Left ventricle myocardium inferior (tissue), 1 donor: ENCODE measurements at places on chromosomes 12 and 14.

GRCh38 chr12:32647275-32647674, 31.8 kb upstream of the DNM1L start:
- H3K4me3 ChIP-seq, result no peak overlapping the region
- no peak for DNase-seq
- no peak overlapping the region for H3K27ac ChIP-seq
- no peaks in the 10 kb centered on the region for H3K4me1 ChIP-seq
- no peaks in the 10 kb centered on the region for H3K27me3 ChIP-seq
- peaks cover 39% of the 10 kb centered on the region for H3K36me3 ChIP-seq

- no peak overlapping the region for H3K4me3 ChIP-seq
- H3K27ac ChIP-seq, result no peak overlapping the region
- no peak for DNase-seq
- H3K36me3 ChIP-seq, result no peaks in the 10 kb centered on the region
- H3K27me3 ChIP-seq, result no peaks in the 10 kb centered on the region
- no peaks in the 10 kb centered on the region for H3K4me1 ChIP-seq
Observed at GRCh38 chr12:59005193-59005955, 85.1 kb upstream of the LRIG3 start.

DNA sequence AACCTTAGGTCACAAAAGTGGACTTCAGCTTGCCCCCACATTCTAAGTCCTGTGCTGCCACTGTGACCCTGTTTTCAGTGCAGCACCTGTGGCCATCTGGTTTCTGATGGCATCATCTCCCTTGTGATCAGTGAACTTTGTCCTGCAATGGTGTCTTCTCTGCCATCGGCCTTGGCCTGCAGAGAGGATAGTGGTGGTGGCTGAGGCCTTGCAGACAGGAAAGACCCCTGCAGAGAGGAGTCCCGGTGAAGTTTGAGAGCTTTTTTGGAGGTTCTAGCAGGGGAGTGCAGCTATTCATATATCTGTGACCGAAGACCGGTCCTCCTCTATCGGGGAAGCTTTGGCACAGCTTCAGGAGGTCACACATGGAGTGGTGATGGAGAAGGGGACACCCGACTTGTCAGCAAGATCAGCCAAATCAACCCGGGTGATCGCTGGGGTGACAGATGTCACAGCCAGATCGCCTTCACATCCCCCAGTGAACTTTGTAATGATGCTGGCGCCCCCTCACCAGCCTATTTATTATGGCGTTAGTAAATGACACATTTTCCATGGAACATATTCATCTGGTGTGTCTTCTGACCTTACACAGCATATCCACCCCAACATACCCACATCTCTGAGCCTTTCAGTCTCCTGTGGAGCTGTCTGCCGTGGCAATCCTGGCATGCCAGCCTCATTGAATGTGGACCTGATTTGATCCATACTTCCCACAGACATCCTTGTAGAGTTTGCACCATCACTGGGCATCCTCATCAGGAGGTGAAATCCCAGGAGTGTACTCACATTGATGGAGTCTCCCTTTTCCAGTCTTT, 136.1 kb downstream of the PAPOLA start:
- no peaks in the 10 kb centered on the region for H3K4me1 ChIP-seq
- H3K36me3 ChIP-seq, result no peaks in the 10 kb centered on the region
- DNase-seq, result no peak

DNA sequence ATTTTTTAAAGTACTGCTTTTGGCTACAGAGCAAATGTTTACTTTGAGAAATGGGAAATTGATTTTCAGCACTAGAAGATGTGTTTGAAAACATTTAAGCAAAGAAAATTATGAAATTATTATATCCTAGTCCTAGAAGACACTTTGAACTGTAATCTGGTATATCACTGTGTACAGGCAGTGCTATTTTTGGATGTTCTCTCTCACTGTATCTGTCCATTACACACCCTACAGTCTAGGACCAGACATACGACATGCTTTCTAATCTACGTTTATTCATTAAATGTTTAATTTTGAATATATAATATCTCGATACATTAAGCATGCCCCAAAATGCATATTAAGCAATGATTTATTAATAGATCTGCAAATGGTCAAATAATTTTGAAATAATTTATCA, 82.5 kb downstream of the ST8SIA1 start:
- no peak overlapping the region for H3K27ac ChIP-seq
- H3K36me3 ChIP-seq, result no peaks in the 10 kb centered on the region
- H3K4me1 ChIP-seq, result peaks cover 10% of the 10 kb centered on the region
- no peaks in the 10 kb centered on the region for H3K27me3 ChIP-seq
- no peak for DNase-seq

- DNase-seq, result no peak
- no peaks in the 10 kb centered on the region for H3K36me3 ChIP-seq
- no peak overlapping the region for H3K4me3 ChIP-seq
- peaks cover 44% of the 10 kb centered on the region for H3K27me3 ChIP-seq
- no peak overlapping the region for H3K27ac ChIP-seq
Observed at GRCh38 chr12:1925684-1926006, 7.2 kb upstream of the CACNA2D4 start.

- H3K27me3 ChIP-seq, result no peaks in the 10 kb centered on the region
- no peaks in the 10 kb centered on the region for H3K4me1 ChIP-seq
- H3K4me3 ChIP-seq, result no peak overlapping the region
- no peak for DNase-seq
- H3K27ac ChIP-seq, result no peak overlapping the region
- peaks cover 5% of the 10 kb centered on the region for H3K36me3 ChIP-seq
Observed at GRCh38 chr12:64058541-64059265, 163.4 kb downstream of the KICS2 start.

DNA sequence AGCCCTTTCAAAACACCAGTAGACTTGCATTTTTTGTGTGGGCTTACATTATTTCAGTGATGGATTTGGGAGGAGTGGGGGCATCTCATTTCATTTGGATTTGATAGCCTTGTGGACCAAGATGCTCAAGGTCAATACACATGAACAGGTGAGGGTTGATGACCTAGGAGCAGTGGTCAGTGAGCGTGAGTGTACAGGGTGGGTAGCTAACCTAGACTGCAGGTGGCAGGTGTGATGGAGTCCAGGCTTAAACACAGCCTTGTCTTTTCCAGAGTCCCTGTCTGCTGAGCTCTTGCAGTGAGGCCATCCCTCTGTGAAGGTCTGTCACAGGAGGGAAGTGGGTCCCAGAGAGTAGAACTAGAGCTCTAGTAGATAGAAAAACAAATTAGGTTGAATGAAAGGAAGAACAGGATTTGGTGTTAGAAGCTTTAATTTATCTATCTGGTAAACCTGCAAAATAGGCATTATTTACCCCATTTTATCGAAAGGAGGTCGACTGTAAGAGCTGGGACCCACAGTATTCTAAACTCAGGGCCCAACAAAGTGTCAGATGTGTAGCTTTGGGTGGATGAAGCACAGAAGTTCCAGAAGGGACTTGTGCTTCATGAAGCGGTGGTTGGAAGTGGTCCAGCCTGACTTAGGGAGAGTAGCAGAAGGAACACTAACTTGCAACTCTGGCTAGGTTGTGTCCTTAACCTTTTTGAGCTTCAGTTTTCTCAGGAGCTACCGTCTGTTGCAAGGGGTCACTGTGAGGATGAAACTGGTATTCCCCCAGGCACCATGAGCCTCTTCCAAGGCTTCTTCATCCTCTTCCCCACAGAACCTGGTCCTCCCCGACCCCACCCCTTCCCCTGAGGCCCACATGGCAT, 18.2 kb downstream of the RPS6KL1 start:
- peaks cover 61% of the 10 kb centered on the region for H3K4me1 ChIP-seq
- H3K36me3 ChIP-seq, result peaks cover 39% of the 10 kb centered on the region
- no peak overlapping the region for H3K4me3 ChIP-seq
- no peak for DNase-seq

DNA sequence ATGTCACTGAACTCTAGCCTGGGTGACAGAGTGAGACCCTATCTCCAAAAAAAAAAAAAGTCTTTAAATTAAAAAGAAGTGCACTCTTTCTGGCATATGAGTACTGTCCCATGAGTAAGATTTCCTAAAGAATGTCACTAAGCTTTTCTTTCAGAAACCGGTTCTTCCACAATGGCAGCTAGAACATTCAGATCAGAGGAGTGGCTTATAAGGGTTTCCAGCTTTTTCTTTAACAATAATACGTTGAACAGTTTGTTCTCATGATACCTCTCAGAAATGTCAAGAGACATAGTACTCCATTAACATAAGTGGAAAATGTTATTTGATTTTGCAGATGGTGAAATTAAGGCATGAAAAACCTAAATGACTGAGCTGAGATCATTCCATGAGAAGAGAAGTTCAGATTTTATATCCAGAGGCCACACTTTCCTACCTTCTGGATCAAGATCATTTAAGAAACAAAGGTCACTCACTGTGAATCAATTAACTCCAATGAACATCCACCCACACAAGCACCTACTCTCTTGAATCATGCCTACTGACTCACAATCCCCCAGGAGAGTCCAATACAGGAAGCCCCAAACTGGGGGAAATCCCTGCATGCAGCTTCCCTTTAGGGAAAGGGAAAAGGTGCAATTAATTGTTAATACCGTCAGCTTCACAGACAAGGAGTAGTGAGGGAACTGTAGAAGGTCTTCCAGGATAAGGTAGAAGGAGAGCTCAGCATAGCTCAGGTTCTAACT, 86.9 kb downstream of the SPTSSA start:
- peaks cover 1% of the 10 kb centered on the region for H3K4me1 ChIP-seq
- H3K36me3 ChIP-seq, result no peaks in the 10 kb centered on the region
- H3K4me3 ChIP-seq, result no peak overlapping the region
- no peaks in the 10 kb centered on the region for H3K27me3 ChIP-seq
- DNase-seq, result no peak
- no peak overlapping the region for H3K27ac ChIP-seq

DNA sequence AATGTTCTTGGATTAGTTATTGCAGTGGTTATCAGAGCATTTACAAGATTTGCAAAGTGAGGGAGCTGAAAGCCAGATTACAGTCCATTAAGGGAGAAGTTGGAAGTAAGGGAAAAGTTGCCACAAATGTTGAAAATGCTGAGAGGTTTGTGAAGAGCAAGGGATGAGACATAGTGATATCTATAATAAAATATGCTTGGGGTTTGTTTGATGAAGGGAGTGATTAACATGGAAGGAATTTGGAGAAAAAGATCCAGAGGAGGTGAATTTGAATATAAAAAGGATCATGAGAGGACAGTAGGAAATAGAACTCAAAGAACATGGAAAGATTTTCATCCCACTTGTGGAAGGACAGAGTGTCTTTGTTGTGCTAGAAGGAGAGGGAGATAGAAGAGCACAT, 19.3 kb upstream of the CCER1 start:
- no peak overlapping the region for H3K27ac ChIP-seq
- H3K27me3 ChIP-seq, result no peaks in the 10 kb centered on the region
- H3K36me3 ChIP-seq, result no peaks in the 10 kb centered on the region

- H3K4me3 ChIP-seq, result no peak overlapping the region
- peaks cover 42% of the 10 kb centered on the region for H3K4me1 ChIP-seq
- H3K36me3 ChIP-seq, result no peaks in the 10 kb centered on the region
- no peak for DNase-seq
Observed at GRCh38 chr12:76026643-76027063, 4.9 kb downstream of the PHLDA1 start.

DNA sequence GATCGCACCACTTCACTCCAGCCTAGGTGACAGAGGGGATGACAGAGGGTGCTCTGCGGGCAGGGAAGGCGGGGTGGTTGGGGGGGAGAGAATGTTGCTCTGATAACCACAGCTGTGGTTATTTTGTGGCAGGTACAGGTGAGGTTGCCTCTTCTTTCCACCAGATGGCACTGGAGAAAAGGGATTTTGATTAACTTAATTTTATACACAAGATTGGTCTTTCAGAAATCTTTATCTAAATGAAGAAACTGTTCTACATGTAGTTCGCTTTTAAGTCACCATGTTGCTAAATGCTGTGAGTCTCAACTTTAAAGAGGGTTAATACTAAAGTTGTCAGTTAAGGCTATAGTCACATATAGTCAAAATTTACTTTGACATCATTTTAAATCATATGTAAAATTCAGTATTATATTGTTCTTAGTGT, 25.7 kb downstream of the FGF23 start:
- H3K27me3 ChIP-seq, result no peaks in the 10 kb centered on the region
- DNase-seq, result no peak
- H3K4me3 ChIP-seq, result no peak overlapping the region
- peaks cover 12% of the 10 kb centered on the region for H3K4me1 ChIP-seq

DNA sequence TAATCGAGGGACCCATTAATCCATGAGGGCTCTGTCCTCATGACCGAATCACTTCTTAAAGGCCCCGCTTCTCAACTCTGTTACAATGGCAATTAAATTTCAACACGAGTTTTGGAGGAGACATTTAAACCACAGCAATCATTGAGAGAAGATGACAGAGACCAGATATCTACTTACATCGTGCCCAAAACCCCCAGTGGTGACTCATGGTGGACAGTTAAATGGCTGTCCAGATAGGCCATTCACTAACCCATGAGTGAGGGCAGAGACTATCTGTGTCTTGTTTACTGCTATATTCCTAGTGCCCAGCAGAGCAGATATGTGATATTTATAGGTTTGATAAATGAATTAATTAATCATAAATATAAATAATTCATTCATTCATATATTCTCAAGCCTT, 20.0 kb upstream of the FLVCR2 start:
- H3K27me3 ChIP-seq, result peaks cover 9% of the 10 kb centered on the region
- H3K4me3 ChIP-seq, result no peak overlapping the region
- DNase-seq, result no peak
- H3K4me1 ChIP-seq, result peaks cover 7% of the 10 kb centered on the region
